Right atrium auricular region (tissue), 2 donors: ENCODE measurements at places on chromosomes 11 and 22.
A peak's percentile ranks its signal among the peaks of the same experiment; 100 is the strongest.

- no peak for DNase-seq
- no peaks in the 10 kb centered on the region for H3K36me3 ChIP-seq
These were observed 30.5 kb upstream of the PHOX2A start for GRCh38 chr11:72274435-72274834.

GRCh38 chr11:11740836-11741235 is 100.9 kb upstream of the USP47 start:
- no peak overlapping the region for H3K27ac ChIP-seq
- DNase-seq, result no peak
- no peaks in the 10 kb centered on the region for H3K4me1 ChIP-seq
- H3K4me3 ChIP-seq, result no peak overlapping the region
- H3K27me3 ChIP-seq, result no peaks in the 10 kb centered on the region

GRCh38 chr22:35629406-35630216 is 12.5 kb upstream of the MB start:
- H3K27ac ChIP-seq, result peak overlapping the region; percentile 75
- no peaks in the 10 kb centered on the region for H3K36me3 ChIP-seq
- peak; percentile 91 for DNase-seq
- H3K4me3 ChIP-seq, result no peak overlapping the region

- no peak overlapping the region for H3K4me3 ChIP-seq
- H3K36me3 ChIP-seq, result no peaks in the 10 kb centered on the region
- H3K4me1 ChIP-seq, result peaks cover 29% of the 10 kb centered on the region
- no peak overlapping the region for H3K27ac ChIP-seq
- no peaks in the 10 kb centered on the region for H3K27me3 ChIP-seq
These were observed 12.2 kb upstream of the PIM3 start for GRCh38 chr22:49948116-49948957.

DNA sequence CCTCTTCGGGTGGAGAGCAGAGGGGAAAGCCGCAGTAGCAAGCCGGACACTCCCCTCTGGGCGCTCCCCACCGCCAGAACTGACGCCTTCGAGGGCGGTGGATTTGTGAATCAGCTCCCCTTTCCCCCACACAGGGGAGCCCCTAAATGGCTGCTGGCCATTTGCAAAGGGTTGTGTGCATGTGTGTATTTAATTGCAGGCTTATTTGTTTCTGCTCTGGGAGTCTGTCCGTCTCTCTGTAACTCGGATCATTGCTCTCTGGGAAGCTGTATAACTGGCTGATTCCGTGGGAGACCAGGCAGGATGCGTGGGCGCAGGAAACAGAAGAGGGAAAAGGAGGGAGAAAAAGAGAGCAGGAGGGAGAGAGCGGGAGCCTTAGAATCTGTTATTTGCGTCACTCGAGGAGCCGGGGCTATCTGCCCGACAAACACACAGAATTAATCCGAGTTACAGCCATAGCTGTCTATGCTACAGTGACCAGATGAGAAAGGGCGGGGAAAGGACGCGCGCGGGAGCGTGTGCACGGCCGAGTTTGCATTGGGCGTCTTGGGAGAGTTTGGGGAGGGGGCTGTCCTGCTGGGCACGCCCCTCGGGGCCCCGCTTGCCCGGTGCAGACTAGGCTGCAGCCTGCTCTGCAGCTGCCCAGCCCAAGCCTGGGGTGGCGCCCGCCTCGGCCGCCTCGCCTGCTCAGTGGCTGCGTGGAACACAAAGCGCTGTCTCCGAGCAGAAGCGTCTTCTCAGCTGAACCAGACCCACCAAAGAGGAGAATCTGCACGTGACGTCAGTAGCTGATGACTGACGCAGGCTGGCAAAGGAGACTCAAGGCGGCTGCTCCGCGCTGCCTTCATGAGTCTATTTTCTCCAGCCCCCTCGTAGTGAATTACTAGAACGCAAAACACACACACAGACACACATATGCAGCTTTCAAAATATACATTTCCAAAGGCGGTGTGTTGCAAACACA is 105.3 kb upstream of the HSD17B12 start:
- DNase-seq, result no peak
- peaks cover 62% of the 10 kb centered on the region for H3K4me1 ChIP-seq
- H3K27me3 ChIP-seq, result peaks cover 7% of the 10 kb centered on the region
- peak overlapping the region; percentile 29 for H3K4me3 ChIP-seq
- no peaks in the 10 kb centered on the region for H3K36me3 ChIP-seq
- H3K27ac ChIP-seq, result no peak overlapping the region

DNA sequence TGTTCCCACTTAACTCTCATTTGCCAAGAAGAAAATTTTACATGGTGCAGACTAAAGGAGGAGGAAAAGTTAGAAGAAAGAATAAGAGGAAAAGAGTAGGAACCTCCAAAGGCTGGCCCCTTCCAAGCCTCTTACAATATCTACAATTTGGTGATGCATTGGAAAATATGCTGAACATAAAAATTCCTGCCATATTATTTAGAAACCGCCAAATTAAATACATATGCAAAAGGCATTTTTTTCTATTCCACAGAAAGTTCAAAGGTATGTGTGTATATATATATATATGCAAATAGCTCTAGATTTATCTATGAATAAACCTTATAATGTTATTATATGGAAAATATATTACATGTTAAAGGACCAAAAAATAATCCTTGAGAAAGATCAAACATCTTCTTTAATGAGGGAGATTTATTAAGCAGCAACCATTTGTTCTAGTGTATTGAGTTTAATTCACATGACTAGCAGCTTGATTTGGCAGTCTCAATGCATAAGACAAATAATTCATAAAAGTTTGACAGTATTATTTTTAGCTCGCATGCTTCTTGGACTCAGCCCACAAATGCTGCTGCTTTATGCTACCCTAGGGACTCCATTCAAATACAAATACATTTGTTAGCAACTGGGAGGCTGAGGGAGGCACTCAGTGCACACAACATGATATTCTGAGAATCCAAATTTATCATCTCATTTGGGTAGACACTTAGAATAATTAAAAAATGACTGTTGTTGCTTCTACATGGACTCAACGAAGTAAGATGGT is 184.9 kb downstream of the SBF2 start:
- H3K36me3 ChIP-seq, result no peaks in the 10 kb centered on the region
- peak overlapping the region; percentile 27 for H3K27ac ChIP-seq
- no peak overlapping the region for H3K4me3 ChIP-seq
- DNase-seq, result no peak

DNA sequence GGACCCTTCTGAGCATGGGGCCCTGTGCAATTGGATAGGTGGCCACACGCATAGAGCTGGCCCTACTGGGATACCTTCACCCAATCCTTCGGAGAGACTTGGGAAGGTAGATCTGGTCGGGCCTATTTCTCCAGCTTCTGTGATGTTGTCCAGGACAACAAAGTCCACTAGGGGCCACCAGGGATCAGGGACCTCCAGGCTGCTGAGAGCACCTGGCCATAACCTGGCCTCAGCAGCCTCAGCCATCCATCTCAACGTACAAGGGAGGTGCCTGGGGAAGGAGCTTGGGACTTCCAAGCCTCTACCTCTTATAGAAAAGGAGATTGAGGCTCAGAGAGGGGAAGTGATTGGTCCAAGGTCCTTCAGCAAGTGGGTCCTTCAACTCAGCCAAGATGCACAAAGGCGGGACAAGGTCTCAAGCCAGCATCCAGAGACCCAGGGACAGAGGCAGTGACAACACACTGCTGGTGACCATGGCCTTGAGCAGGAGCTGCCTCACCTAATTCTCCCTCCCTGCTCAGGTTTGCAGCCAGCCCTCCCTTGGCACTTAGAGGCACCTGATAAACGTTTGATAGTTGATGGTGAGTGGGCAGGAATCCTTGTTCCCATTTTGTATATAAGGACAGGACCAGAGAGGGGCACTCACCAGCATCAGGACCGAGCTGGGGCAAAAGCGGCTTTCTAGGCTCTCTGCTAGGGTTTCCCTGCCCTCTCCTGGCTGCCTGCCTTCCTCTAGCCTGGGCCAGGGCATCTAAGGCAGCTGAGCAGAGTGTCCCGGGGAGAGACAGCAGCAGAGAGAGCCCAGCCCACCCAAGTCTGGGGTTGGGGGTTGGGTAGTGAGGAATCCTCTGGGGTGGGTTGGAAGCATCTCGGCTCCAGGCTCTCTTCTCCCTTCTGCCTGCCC is 4.5 kb downstream of the RAC2 start:
- peaks cover 5% of the 10 kb centered on the region for H3K27me3 ChIP-seq
- no peak for DNase-seq
- H3K27ac ChIP-seq, result no peak overlapping the region
- peaks cover 7% of the 10 kb centered on the region for H3K4me1 ChIP-seq
- no peak overlapping the region for H3K4me3 ChIP-seq

DNA sequence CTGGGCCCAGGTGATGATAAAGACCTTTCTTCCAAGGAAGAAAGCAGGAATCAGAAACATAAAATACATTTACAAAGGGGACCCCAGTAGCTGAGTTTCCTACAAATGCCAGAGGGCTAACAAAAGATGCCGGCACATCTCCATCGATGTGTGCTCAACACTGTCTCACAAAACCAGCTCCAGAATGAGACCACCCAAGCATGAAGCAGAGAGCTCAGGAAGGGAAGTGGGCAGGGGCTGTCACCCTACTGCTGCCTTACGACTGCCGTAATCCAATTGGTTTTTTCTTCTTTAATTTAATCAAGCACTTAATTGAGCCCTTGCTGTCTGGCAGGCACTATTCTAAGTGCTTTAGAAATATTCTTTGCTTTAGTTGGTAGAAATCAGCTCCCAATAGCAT is 26.1 kb downstream of the SMCO4 start:
- no peak overlapping the region for H3K27ac ChIP-seq
- H3K4me3 ChIP-seq, result no peak overlapping the region
- H3K36me3 ChIP-seq, result no peaks in the 10 kb centered on the region
- H3K27me3 ChIP-seq, result no peaks in the 10 kb centered on the region
- peaks cover 14% of the 10 kb centered on the region for H3K4me1 ChIP-seq
- DNase-seq, result no peak

DNA sequence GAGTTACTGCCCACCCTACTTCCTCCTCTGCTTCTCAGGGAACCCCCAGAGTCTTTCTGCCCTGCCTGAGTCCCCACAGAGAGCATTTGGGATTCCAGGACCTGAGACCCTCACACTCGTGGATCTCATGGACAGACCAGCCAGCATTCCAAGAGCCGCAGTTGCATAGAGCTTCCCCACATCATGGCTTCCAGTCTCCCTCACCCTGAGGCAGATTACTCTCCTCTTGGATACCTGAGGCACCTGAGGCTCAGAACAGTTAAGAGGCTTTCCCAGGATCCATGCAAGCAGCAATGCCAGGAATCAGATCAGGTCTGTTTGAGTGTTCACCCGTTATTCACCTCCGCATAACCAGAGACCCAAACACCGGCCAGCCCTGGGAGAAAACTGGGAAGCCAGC is 102.2 kb downstream of the TRIM29 start:
- no peak overlapping the region for H3K4me3 ChIP-seq
- no peak overlapping the region for H3K27ac ChIP-seq
- H3K27me3 ChIP-seq, result no peaks in the 10 kb centered on the region
- no peaks in the 10 kb centered on the region for H3K36me3 ChIP-seq
- no peaks in the 10 kb centered on the region for H3K4me1 ChIP-seq

DNA sequence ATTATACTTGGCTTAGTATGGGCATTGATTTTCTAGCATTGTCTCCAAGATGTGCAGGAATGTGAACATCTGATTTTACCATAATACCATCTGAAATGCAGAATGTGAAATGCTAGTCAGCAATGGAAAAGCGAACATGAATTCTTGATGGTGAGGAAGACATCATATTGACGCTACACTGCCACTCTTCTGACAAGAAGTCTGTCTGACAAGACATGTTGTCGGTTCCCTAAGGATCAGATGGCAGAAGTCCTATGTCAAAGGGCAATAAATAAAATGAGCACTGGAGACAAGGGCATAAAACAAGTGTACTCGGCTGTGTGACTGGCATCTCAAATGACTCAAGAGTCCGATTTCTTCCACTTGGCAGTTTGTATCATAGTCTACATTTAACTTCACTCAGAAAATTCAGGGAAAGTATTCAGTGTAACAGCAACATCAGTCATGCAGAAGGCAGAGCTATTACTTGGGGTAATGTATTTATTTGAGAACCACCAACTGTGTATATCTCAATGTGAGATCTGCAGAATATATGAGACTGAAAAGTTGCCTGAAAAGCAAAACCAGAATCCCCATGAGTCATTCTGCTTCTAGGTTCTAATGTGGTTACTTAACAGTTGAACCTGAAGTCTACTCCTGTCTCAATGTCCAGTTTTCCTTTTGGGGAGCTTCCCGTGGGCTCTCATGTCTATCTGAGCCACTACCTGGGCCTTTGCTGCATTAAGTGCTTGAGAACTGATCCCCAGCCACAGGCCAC is 51.5 kb downstream of the SLC17A6 start:
- no peak overlapping the region for H3K4me3 ChIP-seq
- no peak for DNase-seq
- no peak overlapping the region for H3K27ac ChIP-seq
- H3K4me1 ChIP-seq, result no peaks in the 10 kb centered on the region
- no peaks in the 10 kb centered on the region for H3K27me3 ChIP-seq

DNA sequence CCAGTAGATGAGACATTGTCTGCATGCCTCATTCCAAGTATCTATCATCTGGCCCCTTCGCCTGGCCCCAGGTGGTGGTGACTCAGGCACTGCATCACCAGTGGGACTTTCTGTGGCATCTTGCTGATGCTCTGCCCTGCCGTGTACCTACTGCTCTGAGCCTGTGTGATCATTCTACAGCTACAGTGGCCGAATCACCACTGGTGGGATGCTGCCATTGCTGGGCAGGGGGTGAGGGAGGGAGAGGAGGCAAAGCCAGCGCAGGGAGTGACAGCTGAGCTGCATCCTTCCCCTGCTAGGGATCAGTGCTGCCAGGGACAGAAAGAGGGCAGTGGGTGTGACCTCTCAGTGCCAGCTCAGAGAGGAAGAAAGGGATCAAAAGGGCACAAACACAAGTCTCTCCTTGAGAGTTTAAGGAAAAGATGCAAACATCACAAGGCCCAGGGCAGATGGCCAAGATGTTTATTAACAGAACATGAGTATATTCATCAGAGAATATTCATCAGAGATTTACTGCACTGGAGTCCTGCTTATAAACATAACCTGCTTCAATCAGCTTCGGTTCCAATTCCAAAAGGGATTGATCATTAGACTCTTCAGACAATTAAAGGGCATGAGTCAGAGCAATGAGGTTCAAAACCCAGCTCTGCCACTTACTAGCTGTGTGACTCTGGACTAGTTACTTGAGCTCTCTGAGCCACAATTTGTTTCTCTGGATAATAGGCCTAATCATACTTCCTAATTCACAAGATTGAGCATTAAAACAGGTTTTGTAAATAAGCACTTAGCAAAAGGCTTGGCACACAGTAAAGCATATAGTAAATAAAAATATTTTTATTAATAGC is 109.8 kb downstream of the NAT10 start:
- H3K4me3 ChIP-seq, result no peak overlapping the region
- H3K4me1 ChIP-seq, result peaks cover 11% of the 10 kb centered on the region
- DNase-seq, result no peak
- no peak overlapping the region for H3K27ac ChIP-seq

- no peak overlapping the region for H3K27ac ChIP-seq
- no peaks in the 10 kb centered on the region for H3K36me3 ChIP-seq
- no peak overlapping the region for H3K4me3 ChIP-seq
- DNase-seq, result peak; percentile 54
- H3K4me1 ChIP-seq, result no peaks in the 10 kb centered on the region
- H3K27me3 ChIP-seq, result no peaks in the 10 kb centered on the region
These were observed 6.1 kb upstream of the MUC5AC start for GRCh38 chr11:1151366-1152315.
